ENCODE measurements at places on chromosomes 6 and 20.

DNA sequence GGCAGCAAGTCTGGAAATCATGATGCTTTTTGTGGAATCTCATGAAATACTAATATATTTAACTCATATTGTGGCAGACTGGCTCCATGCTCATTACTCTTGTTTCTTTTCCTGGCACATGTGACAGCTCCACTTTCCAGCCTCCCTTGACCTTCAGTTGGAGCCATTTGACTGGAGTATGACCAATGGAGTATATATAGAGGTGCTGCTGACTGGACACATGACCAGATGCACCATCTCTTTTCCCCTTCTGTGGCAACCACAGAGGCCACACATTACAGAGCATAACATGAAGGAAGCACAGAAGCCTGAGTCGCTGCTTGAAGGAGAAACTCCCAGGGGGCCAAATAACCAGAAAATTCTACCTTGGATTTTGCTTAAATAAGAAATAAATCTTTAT, 77.4 kb downstream of the MKKS start:
- DNase-seq, result no peak

DNA sequence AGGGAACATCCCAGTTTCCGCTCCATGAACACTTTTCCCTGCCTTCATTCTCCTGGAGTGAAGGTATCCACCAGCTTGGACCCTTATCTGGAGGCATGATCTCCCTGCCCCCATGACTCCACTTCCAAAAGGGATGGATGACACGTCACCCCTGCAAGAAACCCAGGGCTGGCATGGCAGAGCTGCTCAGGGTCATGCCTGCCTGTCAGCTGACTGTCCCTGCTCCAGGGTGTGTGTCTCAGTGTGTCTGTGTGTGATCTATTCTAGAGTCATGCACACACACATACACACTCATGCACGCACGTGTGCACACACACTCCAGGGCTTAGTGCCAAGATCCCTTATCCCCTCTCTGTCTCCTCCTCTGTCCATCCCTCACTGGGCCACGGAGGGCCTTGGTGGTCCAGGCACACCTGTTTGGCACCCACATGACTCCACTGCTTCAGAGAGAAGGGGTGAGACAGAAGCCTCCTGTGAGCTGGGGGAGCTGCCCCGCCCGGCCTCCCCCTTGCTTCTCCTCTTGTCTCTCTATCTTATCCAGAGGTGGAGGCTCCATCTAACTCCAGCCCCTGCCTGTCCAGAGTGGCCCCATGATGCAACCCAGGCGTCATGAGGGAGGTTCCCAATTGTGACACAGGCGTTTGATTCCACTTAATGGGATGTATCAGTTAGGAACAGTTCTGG, 290.9 kb downstream of the CDC5L start:
- no peak for DNase-seq

GRCh38 chr6:39292637-39293036, 21.6 kb downstream of the KCNK17 start:
- DNase-seq, result no peak

- no peak for DNase-seq
Measured at GRCh38 chr20:58854638-58855471, 2.3 kb downstream of the GNAS start.

GRCh38 chr6:6581054-6581453, 7.5 kb upstream of the LY86 start:
- DNase-seq, result no peak

- DNase-seq, result no peak
Measured at GRCh38 chr20:58372806-58373205, 16.2 kb upstream of the VAPB start.

DNA sequence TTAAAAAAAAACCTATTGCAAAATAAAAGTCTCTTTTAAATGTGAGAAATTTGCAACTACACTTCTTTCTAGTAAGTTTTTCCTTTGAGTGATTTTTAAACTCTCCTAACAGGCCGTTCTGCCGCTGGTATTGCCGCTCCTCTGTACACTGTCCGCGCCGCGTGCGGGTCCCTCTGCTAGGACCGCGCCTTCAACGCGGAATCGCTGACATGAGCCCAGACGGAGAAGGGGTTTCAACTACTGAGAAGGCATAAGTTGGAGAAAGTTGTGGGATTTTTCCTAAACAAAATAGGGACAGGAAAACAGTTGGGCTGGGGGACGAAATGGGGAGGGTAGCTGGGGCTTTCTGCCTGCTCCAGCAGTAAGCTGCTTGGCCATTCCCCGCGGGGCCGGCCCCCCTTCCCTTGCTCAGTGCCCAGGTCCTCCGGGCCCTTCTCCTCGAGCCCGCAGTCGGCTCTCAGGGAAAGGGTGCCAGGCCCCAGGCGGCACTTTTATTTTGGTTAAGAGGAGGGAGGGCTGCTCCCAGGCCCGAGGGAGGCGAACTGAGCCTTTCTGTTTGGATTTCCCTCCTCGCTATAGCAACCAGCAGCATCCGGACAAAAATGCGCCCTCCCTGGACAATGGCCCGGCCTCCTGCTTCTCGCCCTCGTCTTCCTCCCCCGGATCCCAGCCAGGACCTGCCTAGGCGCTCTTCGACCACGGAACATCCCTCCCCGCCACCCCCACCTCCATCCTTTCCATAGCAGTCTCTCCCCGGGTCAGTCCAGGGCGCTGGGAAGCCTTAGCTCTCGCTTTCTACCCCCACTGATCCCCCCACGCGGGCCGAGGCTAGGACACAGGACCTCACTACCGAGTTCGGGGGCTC, 6.8 kb upstream of the POU3F2 start:
- DNase-seq, result no peak

DNA sequence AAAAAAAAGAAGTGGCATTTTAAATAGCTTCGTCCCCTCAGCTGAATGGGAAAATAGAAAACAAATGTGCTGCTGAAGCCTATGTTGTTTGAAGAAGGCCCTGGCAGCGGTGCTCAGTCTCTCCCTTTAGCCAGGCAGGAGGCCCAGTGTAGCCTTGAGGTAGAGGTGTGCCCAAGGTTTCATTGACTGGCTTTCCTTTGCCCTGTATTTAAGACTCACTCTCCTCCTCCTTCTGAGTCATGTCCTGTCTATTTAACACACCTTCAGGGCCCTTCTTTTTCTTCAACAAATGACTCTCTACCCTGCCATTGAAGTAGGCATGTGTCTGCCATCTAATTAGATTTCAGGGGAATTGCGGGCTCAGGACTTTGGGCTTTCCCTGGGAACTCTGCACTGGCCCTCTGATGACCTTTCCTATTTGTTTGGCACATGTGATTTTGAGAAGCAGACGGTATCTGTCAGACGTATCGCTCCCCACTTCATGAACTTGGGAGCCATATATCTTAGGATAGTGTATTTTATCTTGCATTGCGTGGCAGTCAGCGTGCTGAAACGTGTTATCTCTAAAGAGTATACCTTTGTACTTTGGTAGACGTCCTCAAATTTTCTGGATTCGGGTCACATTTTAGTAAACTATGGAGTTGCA, 4.3 kb downstream of the TJAP1 start:
- no peak for DNase-seq

GRCh38 chr6:77133031-77133430, 330.3 kb downstream of the HTR1B start:
- no peak for DNase-seq

DNA sequence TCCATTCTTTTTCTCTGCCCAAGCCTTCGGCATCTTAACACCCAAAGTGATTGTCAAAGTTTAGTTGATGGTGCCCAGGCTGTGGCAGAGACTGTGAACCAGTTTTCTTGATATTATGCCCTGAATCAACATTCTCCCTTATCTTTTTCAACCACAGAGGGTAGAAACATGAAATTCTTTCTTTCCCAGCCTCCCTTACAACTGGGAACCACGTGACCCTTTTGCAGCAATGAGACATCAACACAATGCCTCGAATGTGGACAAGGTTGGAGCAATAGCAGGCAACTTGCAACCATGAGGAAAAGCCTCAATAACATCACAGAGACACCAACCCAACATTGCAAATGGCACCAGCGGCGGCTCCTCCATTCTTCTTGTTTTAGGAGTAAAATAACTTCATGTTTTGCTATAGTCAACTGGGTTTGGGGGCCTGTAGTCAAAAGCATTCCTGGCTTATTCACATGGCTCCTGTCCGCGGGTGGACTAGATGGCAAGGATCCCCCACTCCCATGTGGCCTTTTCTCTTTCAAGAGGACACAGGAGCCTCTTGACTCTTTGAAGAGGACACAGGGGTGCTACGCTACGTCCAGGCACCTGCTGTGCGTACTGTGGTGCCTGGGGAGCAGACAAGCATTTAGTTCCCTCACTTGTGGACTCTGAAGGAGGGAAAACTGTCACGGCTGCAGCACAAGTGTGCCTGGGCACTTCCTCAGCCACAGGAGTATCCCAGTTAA, 90.5 kb downstream of the NOL4L start:
- DNase-seq, result no peak

DNA sequence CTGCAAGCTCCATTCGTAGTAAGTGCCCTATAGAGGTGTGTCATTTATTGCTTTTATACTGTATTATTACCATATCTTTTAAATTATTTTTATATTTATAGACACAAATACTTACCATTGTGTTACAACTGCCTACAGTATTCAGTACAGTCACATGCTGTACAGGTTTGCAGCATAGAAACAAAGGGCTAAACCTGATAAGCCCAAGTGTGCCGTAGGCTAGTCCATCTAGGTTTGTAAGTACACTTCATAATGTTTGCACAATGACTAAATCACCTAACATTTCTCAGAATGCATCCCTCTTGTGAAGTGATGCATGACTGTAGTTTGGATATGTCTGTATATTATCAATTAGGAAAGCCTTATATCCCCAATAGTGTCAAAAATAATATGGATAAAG, 122.8 kb downstream of the CLVS2 start:
- DNase-seq, result no peak

- DNase-seq, result no peak
Measured at GRCh38 chr6:105431226-105431625, 28.3 kb upstream of the PREP start.

DNA sequence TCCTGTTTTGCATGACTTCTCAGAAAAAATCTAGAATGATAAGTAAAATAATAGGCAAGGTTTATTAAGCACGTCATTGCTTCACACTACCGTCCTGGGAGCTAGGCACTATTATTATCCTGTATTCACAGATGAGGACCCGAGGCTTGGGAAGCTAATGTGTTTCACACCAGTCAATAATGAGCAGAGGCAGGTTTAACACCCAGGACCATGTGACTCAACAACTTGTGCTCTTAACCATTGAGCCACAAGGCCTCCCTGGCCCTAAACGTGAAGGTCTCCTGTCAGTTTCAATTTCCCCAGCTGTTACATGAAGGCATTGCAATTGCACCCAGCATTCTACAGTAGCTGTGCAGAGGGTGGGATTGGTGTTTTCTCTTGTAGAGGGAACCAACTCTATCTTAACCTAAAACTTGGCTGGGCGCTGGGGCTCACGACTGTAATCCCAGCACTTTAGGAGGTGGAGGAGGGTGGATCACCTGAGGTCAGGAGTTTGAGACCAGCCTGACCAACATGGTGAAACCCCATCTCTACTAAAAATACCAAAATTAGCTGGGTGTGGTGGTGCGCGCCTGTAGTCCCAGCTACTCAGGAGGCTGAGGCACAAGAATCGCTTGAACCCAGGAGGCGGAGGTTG, 191.2 kb downstream of the BCAS1 start:
- no peak for DNase-seq

- no peak for DNase-seq
Measured at GRCh38 chr6:141488488-141488887, 644.2 kb upstream of the GJE1 start.

- no peak for DNase-seq
Measured at GRCh38 chr6:156845454-156846155, 68.4 kb downstream of the ARID1B start.

- DNase-seq, result no peak
Measured at GRCh38 chr6:51477711-51478311, 609.6 kb downstream of the PKHD1 start.

DNA sequence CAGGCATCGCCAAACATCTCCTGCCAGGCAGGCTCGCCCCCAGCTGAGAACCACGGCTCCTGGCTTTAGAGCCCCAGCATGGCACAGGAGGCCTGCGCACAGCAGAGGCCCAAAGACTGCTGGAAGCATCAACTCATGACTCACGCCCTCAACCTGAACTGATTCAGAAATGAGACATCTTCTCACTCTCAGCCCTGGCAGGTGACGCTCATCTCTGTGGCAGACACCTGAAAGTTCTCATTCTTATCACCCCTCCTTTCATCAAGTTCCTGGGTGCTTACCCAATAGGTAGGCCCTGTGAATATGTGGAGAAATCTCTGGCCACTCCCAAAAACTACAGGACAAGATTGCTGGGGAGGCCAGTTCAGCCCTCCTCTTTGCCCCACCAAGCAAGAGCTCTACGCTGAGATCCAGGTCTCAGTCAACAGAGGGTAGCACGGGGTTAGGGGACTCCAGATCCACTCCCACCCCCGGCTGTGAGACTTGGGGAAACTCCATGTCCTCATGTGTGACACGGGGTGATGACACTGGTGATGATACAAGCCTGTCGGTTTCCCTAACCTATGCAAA, 11.3 kb downstream of the NFATC2 start:
- peak; percentile 82 for DNase-seq

GRCh38 chr20:32528171-32528891, 56.8 kb downstream of the NOL4L start:
- DNase-seq, result peak; percentile 38

DNA sequence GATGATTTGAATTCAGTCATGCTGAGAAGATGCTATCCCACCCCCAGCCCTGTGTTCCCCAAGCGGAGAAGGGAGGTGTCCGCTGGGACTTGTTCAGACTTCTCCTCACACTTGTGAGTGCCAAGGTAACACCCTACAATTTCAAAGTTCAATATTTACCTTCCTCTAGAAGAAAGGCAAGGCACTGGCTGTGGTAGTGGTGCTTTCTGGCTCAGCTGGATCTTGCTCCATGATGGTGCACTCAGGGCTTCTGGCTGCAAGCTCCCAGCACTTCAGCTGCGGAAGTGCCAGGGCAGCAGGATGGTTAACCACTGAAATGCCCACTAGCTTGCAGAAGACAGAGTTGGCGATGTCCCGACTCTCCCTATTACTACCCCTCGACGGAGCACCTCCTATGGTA, 135.4 kb downstream of the MTFR2 start:
- no peak for DNase-seq

DNA sequence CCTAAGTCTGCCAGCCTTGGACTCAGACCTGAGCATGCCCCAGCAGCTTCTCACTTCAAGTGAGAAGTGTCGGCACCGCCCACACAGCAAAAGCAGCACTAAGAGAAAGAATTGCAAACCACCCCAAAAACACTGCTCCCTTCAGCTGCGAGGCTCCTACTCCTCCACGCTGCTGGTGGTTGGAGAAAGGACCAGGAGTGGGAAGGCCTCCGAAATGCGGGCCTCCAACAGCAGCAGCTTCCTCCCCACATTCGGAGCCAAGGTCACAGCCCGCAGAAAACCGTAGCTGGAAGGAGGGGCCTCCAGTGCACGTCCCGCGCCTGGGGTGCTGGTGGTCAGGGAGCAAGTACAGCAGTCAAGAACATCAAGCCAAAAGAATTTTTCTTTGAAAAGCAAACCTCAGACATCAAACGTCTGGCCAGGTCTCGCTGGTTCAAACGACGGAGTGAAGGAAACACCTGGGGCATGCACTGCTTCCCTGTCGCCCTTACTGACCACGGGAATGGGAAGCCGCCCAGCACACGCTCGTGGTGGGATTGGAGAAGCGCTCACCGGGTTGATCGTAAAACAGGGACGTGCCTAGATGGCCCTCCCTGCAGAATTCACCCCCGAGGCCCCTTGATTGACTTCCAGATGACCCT, 185.6 kb upstream of the CST7 start:
- no peak for DNase-seq

- DNase-seq, result no peak
Measured at GRCh38 chr20:44581515-44581914, 864 bp upstream of the PKIG start.

- DNase-seq, result no peak
Measured at GRCh38 chr6:31896856-31897611, 464 bp downstream of the EHMT2 start.

- peak; percentile 84 for DNase-seq
Measured at GRCh38 chr6:157981395-157982101, at the start of gene SYNJ2. TSS of gene SYNJ2 (plus strand) at chr6:157981863. CDS start at chr6:157981962, 99 bp downstream.

GRCh38 chr6:111996144-111996865, 57.6 kb upstream of the CCN6 start:
- no peak for DNase-seq
